Stimulated activated CD4-positive, alpha-beta T cell treated with anti-CD3 and anti-CD28 coated beads, Interleukin-12 subunit alpha, Interleukin-12 subunit beta, amount 100 ng/mL, for 24 hours (primary cell): ENCODE measurements at places on chromosomes 5 and 9.

- DNase-seq, result no peak
Measured at GRCh38 chr5:76863001-76863400, 13.2 kb downstream of the S100Z start.

- DNase-seq, result no peak
Measured at GRCh38 chr9:32550150-32550561, 2.0 kb upstream of the SMIM27 start.

DNA sequence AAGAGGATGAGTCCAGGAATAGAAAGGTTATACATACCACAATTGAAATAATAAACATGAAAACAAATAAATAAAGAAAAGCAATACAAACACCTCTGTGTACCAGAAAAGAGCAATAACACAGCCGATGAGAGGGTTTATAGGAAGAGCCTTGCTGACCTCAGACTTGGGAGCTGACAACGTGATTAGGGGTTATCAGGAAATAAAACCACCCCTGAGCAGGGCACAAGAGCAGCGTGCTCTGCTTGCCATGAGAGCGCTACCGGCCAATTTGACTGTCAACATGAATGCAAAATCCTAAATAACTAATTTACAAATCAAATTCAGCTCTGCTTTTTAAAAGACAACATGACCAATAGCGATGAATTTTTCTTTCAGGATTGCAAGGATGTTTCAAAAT lies 2.6 kb upstream of the FREM1 start:
- no peak for DNase-seq

DNA sequence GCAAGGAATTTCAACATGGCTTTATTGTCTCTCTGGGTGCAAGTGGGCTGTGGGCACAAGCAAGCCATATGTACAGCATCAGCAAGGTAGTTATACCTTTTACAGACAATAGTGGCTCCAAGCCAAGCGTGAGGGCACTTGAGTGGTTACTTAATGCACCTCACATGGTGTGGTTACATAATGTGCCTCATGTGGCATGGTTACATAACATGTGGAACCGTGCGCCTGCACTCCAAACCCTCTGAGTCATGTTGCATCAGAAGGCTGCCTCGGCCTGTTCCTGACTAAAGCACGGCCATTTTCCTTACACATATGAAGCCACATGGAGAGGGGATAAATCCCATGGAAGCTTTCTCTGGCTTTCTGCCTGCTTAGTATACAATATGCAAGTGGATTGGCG lies 150.9 kb downstream of the OSTF1 start:
- DNase-seq, result no peak

- DNase-seq, result no peak
Measured at GRCh38 chr5:108059334-108059733, 322.6 kb downstream of the FBXL17 start.

GRCh38 chr9:91714874-91715615 lies 235.0 kb downstream of the ROR2 start:
- DNase-seq, result no peak

DNA sequence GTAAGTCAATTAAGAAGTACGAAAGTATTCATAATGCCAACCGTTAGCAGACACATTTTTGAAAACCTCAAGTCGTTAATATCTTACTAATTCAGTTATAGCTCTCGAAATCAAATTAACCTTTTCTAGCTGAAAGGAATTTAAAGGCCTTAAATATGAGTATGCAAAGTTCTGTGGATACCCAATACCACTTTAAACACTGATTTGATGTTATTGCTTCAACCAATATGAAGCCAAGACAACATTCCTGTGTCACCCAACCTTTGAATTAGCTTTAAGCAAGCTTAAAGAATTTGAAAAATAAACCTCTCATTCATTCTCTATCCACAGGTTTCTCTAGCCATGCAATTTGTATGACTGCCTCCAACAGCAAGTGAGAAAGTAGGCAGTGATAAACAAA lies 204.5 kb downstream of the MCTP1 start:
- no peak for DNase-seq

DNA sequence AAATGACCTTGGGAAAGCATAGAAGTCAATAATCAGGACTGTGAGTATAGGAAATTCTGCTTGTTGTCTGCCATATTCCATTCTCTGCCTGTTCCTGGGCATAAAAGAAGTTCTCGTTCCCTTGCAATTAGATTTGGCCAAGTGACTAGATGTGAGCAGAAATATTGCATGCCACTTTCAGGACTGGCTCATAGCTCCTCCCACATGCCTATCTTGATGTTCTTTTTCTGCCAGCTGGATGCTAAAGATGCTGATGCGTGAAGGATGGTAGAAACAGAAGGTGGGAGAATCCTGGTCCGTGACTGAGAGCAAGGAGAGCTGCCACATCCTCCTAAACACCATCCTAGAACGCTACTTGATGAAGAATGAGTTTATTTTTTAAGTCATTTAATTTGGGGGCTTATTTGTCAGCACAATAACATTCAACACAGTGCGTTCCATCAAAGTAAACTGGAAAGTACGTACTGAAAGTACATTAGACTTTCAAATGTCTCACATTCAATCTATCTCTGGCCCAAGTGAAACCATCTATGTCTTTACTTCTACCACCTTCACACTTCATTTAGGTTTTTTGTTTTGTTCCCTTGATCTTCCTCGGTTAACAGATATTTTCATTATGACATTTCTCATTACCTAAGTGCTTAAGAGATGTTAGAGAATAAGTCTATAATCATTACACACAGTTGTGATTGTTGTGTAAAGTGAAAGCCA lies 648.5 kb downstream of the RAB3C start:
- DNase-seq, result no peak

DNA sequence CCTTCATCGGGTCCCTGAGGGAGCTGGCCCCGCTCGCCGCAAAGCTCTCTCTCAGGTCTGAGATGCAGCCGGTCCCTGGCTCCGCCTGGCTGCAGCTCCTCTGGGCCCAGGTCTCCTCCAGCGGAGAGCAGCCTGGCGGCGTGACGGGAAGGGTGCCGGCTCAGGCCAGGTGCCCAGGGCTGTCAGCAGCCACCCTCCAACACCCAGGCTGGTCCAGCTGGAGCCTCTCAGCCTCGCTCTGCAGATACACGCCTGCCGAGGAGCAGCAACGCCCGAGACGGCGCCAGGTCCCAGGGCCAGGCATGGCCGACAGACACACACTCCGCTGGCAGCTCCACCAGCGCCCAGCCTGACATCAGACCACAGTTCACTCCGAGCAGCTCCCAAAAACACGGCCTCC lies 25.6 kb downstream of the FAM163B start:
- DNase-seq, result no peak
